ENCODE measurements at places on chromosomes 12 and 14.

GRCh38 chr14:23610815-23611289 is 25.3 kb upstream of the DHRS2 start:
- no peak for DNase-seq

DNA sequence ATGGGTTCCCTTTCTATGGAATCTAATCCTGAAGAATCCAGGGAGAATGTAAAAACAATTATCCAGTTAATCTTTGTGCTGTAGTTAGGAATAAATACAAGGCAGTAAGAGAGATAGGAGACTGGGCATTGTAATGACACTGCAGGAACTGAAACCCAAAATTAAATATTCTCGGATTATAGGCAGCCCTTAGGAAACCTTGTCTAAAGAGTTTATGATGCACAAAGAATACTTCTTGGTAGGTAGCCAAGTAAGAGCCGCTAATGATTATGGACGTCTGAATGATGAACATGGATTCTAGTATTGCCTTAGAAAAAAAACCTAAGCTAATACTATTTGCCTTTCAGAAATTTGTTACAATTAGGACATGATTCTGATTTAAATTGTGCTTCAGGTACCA is 165.4 kb upstream of the LRIG3 start:
- DNase-seq: no peak

DNA sequence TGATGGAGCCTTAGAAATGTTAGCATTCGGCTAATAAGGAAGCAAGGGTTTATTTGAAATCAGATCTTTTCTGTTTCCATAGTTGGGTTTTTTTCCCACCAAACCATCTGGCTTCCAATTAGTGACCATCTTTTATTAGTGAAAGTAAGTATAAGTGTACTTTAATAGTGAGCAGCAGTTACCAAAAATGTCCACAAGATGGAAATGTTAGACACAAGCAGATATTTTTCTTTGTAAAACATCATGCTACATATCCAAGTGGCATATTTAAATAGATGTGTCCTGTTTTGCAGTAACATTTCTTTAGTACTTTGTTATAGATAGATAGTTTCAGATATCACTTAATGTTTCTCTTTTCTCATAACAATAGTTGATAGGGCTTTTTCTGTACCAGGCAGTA is 28.8 kb downstream of the YEATS4 start:
- no peak for DNase-seq

DNA sequence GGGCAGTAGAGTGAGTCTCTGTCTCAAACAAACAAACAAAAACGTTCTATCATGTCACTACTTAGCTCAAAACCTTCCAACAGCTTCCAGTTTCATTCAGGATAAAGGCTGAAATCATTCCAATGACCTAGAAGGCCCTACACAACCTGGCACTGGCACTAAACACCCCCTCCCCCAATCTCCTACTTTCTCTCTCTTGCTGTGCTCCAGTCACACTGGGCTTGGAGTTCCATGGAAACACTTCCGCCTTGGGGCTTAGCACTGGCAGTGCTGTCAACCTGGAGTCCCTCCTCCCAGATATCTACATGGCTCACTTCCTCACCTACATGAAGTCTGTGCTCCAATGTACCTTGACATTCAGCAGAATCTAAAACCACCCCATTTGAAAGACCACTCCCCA is 65.0 kb upstream of the SINHCAF start:
- DNase-seq: no peak

GRCh38 chr14:59254911-59255545 is 66.6 kb downstream of the DAAM1 start:
- DNase-seq: no peak

GRCh38 chr12:3809357-3810015 is 56.6 kb upstream of the CRACR2A start:
- DNase-seq: no peak

DNA sequence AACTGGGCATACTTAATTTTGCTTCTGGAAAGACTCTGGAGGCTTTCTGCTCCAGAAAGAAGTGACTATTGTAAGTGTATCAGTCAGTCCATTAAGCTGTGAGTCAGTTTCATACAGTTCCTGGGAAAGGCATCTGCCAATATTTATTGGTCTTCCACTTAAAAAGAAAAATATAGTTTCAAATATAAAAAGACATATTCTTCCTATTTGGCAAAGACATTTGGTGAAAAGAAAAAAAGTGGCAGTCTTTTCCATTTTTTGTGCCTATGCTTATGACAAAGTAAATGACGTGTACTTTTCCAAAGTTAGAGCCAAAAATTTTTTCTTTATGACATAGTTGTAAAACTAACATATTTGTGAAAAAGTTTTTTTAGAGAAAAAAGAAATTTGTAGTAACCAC is 12.3 kb downstream of the TMEM30B start:
- DNase-seq: no peak

DNA sequence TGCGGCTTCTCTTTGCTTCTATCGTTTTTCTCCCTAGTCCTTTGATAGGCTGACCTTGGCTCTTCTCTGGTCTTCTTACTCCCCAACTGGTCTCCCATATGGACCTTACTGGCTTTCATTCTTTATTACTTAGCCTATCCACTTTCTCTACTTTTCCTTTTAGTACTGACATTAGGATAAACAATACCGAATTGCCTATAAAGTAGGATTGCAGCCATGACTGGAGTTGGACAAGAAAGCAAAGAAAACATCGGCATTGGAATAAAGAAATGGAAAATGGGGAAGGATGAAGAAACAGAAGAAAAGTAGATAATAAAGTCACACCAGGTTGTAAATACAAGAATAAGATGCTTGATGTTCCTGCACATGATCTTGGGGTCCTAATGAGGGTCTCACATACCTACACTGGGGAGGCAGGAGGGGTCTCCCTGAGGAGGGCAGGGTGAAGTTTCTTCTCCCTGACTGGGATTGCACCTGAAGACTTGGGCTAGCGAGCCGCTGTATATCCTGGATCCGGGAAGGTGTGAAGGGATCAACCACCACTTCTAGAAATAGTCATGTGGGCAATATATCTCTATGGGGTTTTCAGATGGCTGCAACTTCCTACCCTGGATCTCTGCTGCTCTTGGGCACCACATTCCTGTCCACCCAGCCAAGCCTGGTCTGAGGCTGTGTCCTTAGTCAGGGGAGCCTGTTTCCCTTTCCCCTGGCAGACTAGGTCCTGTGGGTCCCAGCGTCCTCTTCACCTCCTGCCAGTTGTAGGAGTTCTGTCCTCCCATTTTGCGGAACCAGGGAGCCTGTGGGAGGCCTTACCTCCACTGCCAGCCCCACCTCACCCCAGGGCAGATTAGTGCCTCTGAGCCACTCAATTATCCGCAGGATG is 13.1 kb downstream of the NKX2-1 start:
- no peak for DNase-seq

DNA sequence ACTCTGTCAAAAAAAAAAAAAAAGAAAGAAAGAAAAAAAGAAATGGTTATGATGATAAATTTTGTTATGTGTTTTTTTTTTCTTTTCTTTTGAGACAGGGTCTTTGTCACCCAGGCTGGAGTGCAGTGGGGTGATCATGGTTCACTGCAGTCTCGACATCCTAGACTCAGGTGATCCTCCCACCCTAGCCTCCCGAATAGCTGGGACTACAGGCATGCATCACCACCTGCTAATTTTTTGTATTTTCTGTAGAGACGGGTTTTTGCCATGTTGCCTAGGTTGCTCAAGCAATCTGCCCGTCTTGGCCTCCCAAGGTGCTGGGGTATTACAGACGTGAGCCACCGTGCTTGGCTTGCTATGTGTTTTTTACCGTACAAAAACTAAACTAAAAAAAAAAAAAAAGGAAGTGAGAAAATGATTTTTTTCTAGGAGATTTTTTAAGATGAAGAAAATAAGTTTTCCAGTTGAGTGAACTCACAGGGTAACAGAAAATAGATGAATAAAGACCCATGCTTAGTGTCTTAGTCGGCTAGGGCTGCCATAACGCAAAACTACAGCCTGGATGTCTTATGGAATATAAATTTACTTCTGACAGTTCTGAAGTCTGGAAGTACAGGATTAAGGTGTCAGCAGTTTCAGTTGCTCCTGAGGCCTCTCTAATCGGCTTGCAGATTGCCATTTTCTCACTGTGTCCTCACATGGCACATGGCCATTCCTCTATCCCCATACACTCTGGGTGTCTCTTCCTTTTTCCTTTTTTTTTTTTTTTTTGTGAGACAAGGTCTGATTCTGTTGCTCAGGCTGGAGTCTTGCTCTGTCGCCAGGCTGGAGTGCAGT is 13.2 kb upstream of the APOF start:
- DNase-seq: no peak

- DNase-seq: no peak
Measured at GRCh38 chr12:62728741-62729140, 206.2 kb downstream of the PPM1H start.

DNA sequence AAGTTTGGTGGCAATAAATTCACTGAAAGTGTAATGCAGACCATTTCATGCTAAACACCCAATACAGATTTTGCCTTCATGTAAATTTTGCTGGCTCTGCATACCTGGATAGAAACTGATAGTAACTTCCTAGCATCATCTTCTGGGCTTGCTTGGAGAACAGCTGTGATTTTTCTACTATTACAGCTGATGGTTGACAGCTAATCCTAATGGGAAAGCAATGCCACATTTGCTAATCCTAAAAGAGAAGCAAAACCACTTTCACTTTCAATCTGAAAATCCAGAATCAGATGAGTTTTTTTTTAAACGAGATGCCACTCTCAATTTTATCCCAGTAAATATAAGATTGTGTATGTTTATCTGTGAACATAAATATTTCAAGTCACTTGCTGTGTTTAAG is 1035.9 kb downstream of the TRHDE start:
- no peak for DNase-seq

DNA sequence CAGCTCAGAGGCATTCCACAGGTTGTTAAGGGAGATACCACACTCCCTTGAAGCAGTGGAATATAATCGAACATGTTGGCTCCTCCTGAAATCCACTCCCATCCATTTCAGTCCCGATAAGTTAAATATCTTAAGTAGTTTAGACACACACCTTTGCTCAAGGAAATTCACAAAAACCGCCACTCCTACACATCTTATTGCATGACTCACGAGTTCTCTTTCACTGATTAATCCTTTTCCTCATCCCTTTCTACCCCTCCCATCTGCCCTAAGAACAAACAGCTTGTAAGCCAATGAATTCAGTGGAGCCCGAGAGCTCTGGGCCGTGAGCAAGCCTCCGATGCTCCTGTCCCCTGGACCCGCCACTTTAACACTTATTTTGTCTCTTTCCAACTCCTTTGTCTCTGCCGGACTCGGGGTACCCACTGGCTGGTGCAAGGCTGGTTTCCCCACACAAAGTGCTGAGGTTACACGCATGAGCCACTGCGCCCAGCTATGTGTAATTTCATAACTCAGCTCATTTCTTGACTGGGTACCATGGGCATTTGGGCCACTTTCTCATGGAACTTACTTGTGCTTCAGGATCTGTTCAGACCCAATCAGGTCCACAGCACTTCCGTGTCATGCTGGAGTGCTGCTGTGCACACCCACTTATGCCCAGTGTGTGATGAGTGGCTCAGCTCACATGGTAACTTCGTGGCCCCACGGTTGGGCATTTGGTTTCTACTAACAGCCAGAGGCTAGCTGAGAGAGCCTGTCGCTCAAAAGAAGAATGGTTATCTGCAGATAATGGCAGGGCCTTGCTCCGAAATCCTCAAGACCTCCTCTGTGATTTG is 171.8 kb upstream of the ALG10B start:
- no peak for DNase-seq

- no peak for DNase-seq
Measured at GRCh38 chr14:87966816-87967215, 26.2 kb downstream of the GALC start.

DNA sequence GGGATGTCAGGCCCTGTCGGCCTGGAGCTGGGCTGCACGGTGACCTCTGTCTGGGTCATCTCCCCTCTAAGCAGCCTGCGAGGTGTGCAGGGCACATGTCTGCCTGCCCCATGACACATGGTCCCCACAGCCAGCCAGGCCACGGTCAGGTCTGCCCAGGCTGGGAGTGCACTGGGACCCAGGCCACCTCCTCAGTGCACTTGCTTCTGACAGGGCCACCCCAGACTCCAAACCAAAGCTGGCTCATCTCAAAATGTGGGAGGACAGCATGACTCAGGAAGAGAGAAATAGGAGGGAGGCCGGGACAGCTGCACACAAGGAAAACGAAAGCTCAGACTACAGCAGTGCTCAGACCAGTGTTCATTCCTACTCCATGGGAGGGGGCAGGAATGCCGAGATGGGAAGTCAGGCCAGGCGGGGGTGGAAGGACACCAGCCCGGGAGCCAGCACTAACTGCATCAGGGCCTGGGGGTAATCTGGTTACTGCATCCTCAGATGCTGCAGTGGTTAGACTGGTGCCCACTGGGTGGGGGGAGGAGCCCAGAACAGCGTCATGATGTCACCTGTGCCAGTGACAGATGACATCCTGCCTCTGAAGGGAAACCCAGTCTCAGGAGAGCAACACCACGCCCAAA is 4.0 kb downstream of the P2RX2 start:
- DNase-seq: no peak

- no peak for DNase-seq
Measured at GRCh38 chr14:88941414-88941813, 117.0 kb downstream of the TTC8 start.

DNA sequence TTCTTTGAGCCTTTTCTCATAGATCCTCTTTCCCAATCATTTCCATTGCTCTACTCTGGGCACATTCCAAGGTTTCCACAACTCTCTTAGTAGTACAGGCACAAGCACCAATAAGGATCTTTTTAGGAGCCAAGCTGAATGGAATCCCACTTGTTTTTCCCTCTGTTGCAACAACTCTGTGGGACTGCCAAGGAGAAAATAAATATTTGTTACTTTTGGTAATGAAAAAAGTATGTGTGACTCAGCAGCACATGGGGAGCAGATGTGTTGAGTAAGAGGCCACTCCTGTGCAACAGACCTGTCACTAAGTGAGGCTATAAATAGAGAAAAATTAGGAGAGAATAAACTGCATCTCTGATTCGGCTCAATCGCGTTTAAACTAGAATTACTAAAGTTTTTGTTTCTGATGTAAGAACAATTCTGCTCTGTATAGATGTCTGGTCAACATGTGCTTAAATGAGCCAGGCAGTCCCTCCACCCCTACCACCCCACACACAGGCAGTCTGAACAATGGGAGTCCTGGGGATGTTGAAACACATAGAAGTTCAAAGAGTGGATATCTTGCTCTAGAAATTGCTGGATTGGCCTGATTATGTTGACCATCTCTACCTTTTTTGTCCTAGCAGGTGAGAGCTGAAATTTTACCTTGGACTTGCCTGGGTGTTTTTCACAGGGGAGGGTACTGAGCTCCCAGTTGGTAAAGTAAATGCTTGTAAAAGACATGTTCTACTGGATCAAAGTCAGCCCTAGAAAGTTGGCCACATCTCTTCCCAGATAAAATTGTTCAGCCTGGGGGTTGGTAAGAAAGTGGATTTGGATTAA is 244.3 kb upstream of the NOVA1 start:
- DNase-seq: no peak

- DNase-seq: no peak
Measured at GRCh38 chr12:31257784-31258183, 68.2 kb downstream of the SINHCAF start.

- no peak for DNase-seq
Measured at GRCh38 chr14:82488473-82488872, 954.8 kb upstream of the SEL1L start.
